ENCODE measurements at places on chromosomes 16 and 17.

DNA sequence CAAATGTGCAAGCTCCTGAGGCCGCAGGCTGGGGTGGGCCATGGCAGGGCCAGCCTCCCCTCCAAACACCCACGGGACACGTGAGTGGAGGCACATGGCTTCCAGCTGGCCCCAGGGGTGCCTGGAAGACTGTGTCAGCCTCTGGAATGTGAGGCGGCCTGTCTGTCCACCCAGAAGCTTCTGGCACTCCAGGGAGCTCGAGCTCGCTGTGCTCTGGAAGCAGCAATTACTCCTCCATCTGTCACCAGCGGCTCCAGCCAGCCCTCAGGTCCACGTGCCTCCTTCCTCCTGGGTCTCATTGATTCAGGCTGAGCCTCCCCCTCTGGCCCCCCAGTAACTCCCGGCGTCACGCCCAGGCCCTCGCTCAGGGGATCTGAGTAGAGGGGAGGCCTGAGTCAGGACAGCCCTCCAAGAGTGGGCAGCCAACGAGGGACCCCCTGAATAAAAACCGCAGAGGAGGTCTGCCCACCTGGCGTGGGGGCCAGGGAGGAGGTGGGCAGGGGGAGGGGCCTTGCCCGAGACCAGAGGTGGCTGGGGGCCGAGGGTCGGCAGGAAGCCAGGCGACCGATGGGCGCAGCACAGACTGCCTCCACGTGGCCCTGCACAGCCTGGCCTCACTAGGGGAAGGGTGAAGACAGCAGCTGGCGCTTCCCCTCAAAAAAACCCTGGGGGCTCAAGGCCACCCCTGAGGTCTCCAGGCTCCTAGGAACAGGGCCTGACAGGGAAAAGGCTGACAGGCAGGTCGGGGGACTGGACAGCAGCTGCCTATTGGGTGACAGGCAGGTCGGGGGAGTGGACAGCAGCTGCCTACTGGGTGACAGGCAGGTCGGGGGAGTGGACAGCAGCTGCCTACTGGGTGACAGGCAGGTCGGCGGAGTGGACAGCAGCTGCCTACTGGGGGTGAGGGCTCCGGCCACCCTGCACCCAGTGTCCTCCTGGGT is 11.9 kb downstream of the PIEZO1 start:
- no peak for DNase-seq

- no peak for DNase-seq
Measured at GRCh38 chr16:49670627-49671026, 185.3 kb downstream of the ZNF423 start.

DNA sequence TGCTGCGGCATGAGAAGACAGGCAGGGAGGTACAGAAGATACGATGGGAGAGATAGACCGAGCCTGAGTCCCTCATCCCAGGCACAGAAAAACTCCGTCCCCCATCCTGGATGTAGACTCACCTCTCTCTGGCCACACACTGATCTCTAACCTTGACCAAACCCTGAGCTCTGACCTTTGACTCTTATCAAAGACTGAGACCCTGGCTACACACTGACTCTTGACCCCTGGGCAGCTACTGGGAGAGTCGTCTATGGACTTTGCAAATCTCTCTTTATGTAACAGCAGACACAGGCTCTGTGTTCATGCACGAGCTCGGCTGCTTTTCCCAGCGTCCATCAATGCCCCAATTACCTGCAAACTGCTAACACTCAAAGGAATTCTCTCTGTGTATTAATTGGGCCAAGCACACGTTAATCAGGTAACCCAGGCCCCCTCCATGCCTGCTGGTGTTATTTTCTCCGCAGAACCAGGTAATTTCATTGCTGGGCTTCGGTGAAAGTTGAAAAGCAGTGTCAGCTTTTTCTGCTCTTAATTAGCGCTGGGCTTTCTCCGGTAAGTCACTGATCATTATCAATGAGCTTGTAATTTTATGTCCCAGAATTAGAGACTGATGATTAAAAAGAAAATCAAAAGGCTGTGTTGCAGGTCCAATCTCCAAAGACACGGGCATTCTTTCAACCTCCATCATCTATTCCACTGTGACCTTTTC is 179.4 kb upstream of the NLRP1 start:
- no peak for DNase-seq

- no peak for DNase-seq
Measured at GRCh38 chr17:64134216-64134970, 4.4 kb upstream of the ERN1 start.

- no peak for DNase-seq
Measured at GRCh38 chr17:53950207-53950857, 127.6 kb downstream of the KIF2B start.

DNA sequence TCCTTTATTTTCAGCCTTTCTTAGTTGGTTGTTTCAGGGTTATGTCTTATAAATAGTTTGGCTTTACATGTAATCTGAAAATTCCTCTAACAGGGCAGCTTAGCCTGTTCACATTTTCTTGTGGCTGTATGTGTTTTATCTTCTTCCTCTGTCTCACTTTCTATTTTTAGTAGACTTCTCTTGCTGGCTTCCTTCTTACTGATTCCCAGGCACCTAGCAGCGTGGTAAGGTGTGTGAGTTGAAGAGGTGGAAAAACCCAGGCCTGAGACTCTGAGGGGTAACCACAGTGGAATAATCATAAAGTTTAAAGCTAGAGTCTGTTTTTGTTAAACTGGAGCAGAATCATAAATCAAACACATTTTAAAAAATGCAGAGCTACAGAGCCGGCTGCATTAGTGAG is 190.9 kb downstream of the LGALS9B start:
- DNase-seq, result no peak

DNA sequence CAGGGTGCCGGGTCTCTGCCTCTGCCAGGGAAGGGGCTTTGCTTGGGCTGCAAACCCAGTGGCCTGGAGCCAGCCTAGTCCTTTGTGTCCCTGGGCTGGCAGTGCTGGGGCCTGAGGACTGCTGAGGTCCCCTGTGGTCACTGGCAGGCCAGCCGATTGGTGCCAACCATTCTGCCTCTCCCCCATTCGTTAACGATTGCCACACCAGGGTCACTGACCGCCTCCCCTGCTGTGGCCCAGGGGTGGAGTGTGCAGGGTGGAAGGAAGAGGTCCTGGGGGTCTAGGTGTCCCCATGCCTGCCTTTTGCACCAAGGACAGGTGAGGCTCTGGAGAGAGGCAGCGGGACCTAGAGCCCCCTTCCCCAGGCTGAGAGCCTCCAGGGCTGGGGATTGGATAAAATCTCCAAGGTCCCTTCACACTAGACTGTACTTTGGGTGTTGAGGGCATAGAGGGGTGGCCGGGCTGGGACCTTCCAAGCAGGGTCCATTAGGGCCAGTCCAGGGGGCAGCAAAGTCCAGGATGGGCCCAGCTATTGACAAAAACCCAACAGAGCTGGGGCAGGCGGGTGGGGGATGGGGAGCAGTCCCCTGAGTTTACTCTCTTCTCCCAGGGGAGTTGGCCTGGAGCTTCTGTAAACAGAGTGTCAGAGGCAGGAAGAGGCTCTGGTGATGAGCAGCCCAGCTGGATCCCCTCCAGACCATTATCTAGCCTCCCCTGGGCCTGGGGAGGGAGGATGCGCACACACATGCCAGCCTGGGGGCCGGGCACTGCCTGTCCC is 1.1 kb downstream of the VASN start:
- peak; percentile 65 for DNase-seq

DNA sequence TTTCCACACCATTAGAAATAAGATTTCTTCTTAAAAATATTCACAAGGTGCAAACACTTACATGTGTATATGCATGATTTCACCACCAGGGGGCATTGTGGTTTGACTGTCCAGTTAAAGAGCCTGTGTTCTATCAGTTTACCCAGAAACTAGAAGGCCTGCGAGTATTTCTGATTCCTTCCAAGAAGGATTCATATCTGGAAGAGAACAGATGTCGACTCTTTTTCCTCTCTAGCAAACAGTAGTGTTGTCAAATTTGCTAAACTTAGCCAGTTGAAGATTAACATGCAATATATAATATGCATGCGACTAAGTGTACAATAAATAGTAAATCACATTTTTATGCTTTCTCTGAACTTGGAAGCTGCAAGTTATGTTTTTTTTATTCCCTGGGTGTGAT is 404.1 kb downstream of the WWOX start:
- DNase-seq, result peak; percentile 82

GRCh38 chr17:14454746-14455145 is 153.9 kb downstream of the HS3ST3B1 start:
- no peak for DNase-seq

GRCh38 chr16:11996433-11997330 is 20.1 kb downstream of the SNX29 start:
- DNase-seq, result no peak

DNA sequence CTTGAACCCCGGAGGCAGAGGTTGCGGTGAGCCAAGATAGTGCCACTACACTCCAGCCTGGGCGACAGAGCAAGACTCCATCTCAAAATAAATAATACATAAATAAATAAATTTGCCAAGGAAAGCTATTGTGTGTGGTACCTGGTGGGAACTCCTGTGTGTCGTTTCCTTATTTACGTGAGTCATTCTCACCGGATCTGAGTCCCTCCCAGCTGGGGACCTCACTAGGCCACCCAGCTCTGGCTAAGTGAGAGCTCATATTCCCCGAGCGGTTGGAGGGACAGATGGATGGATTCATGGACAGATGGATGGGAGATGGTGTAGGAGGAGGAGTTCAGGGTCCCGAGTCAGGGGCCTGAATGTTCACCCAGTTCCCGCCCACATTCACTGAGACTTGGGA is 22.9 kb upstream of the C1QL1 start:
- DNase-seq, result no peak

- no peak for DNase-seq
Measured at GRCh38 chr17:15657868-15658267, 26.2 kb downstream of the TRIM16 start.

- DNase-seq, result no peak
Measured at GRCh38 chr16:11487289-11487688, 99.4 kb downstream of the LITAF start.

DNA sequence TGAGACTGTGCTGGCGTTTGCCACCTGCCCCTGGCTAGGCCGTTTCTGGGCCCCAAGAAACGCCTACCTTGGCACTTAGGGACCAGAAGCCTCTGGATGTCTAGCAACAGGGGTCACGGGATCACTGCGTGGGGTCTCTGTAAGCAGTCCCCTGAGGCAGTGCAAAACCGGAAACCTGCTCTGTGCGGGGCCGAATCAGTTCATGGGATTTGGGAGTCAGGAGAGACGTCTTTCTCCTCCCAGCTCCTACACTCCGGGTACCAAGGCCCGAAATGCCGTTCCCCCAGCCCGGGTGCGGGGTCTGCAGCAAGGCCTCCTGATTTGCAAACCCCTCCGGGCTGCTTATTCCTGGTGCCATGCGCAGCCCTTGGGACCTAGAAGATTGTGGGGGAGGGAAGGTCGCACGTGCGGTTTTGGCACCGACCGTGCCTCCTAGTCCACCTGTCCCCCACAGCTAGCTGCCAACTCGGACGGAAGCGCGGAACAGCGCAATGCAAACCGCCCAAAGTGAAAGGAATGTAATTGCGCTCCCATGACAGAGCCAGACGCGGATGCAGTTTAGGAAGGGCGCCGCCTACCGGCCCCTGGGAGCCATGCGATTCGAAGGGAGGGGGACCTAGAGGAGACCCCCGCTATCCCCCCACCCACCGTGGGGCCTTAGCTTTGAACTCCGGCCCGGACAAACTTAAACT is 6.5 kb downstream of the IRX5 start:
- DNase-seq, result no peak
